SJSA1 (cell line): ENCODE measurements at places on chromosomes 1 and 21. TPM values are rescaled to one million over a fixed set of nuclear protein-coding genes. Genes with fewer than 3 reads are reported as not detected.

The GCSAML gene
- total RNA-seq = not detected in 2 replicates

The RGS13 gene
- total RNA-seq = not detected in 2 replicates

The ACOT11 gene
- 0.85 and 1.3 TPM in 2 replicates for total RNA-seq

The JAM2 gene
- total RNA-seq = not detected in 2 replicates

- DNase-seq = no peak
- H3K27me3 ChIP-seq = peaks cover 9% of the 10 kb centered on the region
- no peak overlapping the region for H3K4me3 ChIP-seq
Observed at GRCh38 chr21:32930673-32931072, 95.1 kb upstream of the OLIG2 start.

DNA sequence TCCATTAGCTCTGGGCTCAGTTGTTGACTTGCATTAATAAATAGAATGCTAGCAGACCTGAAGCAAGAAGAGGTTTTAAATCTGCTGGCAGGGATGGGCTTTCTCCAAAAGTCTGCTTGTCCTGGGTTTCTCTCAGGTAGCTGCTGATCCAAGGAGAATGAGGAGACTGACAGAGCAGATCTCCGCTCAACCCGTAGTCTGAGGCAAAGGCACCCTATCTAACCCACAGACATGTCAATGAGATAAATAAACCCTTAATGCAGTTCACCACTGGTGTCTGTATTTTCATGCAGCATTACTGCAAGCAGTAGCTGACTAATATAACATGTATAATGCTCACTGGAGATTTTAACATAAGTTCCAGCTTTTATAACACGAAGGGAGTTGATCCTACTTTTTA, 44.1 kb upstream of the RGS21 start:
- H3K36me3 ChIP-seq = no peaks in the 10 kb centered on the region
- no peak overlapping the region for H3K27ac ChIP-seq
- no peak for DNase-seq
- no peaks in the 10 kb centered on the region for H3K4me1 ChIP-seq
- H3K27me3 ChIP-seq = no peaks in the 10 kb centered on the region; the same call in 1 of the 2 replicates
